ENCODE measurements at places on chromosomes 1 and 21.

DNA sequence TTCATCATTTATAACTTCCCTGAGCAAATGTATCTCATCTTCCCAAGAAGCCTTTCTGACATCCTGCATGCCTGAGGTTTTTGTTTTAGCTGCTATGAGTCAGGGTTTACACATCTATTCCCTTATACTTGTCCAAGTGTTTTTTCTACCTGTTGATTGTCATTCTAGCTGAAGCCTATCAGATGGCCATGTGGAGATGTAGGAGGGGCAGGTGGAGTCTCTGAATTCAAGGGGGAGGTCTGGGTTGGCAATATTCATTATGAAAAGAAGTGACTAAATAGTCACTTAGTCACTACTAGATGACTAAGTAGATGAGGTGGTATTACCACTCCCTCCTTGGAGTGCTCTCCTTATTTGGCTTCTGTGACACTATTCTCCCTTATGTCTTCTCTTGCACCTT is 52.4 kb downstream of the XCL1 start:
- DNase-seq = peak; percentile 11

DNA sequence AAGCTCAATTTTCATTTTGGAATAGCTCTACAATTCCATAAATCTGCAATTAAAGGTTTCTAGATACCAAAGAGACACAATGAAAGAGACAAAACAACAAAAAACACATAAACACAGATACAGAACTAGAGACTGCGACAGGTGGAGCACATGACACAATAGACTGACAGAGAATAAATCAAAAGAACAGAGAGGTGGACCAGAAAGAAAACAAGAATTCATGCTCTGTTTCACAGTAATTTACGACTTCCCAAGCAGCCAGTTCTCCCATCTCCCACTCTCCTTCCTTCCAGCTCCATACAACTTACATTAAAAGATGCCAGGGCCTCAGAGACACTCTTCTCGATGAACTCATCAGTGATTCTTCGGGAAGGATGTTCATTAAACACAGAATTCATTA is 15.1 kb upstream of the RBM8A start:
- DNase-seq = no peak

- DNase-seq = no peak
Observed at GRCh38 chr1:218813237-218813636, 360.4 kb upstream of the LYPLAL1 start.

GRCh38 chr1:94398356-94398755 is 19.8 kb upstream of the ABCD3 start:
- no peak for DNase-seq

GRCh38 chr1:220616836-220617235 is 73.3 kb upstream of the C1orf115 start:
- DNase-seq = no peak

DNA sequence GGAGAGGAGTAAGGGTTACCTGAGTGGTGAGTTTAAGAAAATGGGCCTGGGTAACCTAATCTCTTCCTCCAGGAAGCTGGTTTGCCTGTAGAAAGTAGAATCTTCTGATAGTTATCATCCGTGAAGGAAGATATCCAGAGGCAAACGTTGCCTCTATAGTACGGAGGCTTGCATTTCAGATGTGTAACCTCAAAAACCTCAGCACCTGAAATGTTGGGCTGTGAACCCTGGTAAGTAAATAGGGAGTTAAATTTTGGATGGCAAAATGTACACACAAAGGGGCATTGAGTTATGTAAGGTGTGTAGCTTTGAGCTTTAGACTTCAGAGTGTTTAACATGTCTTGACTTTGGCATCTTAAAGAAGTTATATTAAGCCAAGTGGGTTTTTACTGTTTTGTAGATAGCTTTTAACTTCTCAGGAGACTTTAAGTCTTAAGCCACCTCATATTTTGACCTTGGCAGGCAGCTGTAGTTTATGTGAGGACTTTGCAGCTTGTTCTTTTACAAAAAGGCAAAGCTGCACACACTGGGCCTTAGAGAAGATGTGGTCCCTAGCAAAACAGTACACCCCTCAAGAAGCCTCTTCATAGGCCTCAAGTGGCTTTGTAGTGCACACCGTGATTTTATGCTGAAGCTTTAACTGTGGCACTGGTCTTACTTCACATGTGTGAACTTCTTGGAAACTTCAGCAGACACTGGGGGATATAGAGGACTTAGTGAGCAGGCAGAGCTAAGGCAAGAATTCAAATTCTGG is 83.4 kb downstream of the SNRPE start:
- no peak for DNase-seq

GRCh38 chr1:203306089-203306964 is 1.0 kb downstream of the BTG2 start:
- peak; percentile 83 for DNase-seq

DNA sequence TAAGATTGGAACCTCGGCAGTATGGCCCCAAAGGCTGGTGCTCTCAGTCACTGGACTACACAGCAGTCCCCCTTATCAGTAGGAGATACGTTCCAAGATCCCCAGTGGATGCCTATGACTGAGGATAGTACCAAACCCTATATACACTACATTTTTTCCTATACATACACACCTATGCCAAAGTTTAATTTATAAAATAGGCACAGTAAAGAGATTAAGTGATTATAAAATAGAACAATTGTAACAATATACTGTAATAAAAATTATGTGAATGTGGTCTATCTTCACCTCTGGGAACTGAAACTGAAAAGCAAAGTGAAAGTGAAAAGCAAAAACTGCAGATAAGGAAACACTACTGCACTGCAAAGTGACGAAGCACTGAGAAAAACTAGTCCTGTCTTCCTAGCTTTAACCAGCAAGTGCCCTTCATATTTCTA is 96.8 kb downstream of the INTS7 start:
- no peak for DNase-seq

DNA sequence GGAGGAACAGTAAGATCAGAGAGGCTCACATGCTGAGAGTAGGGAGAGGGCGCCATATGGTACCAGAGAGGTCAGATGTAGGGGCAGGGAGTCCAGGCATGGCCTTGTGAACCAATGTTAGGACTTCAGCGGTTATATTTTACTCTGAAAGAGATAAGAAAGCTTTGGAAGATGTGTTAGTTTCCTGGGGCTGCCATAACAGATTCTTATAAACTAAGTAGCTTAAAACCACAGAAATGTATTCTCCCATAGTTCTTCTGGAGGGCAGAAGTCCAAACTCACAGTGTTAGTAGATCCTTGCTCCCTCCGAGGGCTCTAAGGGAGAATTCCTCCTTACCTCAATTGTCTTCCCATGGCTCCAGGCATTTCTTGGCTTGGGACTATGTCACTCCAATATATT is 502.5 kb upstream of the ADGRL2 start:
- DNase-seq = no peak

DNA sequence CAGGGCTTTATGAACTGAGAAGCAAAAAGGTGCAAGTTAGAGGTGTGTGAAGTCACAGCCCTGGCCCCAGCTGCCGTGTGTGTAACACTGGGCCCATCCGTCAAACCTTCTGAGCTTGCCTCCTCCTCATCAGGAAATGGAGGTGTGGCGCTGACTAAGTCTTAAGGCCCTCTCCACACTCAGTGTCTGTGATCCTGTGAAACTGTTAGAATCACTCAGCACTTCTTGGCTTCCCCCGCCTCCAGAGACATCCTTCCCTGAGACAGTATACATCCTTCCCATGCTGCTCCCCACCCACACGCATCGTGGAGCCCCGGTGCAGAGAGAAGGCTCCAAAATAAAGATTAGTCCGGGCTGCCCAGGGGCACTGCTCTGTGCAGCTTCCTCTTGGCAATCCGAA is 33.3 kb downstream of the LRP8 start:
- no peak for DNase-seq

GRCh38 chr1:79657951-79658658 is 651.6 kb upstream of the ADGRL4 start:
- no peak for DNase-seq

DNA sequence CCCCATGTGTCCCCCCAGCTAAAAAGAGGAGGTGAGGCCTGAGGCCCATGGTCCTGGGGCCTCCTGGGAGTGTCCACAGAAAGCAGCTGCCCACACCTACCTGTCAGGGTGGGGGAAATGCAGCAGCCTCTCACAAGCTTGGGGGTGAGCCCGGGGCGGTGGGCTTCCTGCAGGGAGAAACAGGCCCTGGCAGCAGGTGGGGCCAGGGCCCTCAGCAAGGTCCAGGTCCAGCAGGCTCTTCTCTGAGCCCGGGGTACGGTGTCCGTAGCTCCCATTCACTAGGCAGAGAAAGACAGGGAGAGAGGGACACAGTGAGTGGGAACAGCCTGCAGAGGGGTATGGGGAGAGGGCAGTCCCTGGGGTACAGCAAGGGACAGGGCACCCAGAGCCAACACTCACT is 139.0 kb downstream of the GLIS1 start:
- no peak for DNase-seq

DNA sequence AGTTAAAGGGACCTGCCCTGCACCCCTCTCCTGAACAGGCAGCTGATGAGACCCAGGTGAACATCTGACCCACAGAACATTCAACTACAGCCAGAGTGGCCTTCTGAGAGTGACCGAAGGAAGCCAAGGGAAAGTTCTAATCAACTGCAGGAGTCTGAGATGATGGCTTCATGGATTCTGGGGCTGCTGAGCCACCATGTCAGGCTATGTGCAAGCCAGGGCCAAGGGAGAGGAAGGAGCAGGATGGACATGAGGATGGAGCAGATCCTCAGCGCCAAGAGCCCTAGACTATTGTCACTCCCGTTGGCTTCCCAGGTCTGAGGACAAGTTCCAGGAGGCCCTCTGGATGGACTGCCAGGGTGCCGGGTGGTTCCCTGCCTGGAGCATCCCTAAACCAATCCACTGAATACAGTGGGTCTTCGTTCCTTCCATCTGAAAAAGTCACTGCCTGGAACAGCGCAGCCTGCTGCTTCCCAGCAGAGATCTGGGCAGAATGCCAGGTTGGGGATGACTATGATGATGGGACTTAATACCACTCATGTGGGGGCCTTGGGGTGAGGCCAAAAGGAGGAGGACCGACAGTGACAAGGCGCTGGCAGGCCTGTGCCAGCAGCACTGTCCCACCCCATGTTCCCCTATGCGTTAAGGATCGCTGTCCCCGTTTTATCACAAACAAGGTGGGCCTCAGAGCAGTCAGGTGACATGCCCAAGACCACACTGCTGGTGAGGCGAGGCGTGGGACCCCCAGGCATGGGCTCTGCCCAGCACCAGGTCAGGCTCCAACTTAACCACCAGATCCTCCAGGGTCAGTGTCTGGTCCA is 19.8 kb downstream of the SPOCD1 start:
- no peak for DNase-seq

GRCh38 chr1:65141394-65141793 is 6.6 kb upstream of the AK4 start:
- DNase-seq = peak; percentile 35

DNA sequence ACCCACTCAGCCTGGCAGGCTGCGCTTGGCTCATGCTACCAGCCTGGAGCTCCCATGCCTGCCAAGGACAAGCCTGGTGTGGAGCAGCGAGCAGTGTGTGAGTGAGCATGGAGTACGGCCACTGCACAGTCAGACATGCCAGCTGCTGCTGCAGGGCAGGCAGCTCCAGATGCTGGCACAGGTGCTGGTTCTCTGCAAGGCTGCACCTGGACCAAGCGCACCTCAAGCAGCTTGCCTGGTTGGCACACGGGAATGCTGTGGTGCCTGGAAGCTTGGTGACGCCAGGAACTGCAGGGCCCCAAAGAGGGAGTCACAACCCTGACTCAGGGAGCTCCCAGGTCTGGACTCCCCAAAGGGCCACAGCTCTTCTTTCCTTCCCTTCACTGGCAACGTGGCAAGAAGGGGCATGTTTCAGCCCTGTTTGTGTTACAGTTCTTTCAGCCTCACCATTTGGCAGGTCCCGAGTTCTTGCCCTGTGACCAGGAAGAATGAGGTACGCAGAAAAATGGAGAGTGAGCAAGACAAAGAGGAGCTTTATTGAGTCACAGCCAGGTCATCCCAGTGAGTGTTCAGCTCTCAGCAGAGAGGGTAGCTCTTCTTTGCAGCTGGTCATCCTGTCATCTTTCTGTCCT is 26.1 kb downstream of the ACOT7 start:
- no peak for DNase-seq

GRCh38 chr1:166999075-166999474 is 10.0 kb downstream of the MAEL start:
- DNase-seq = no peak

DNA sequence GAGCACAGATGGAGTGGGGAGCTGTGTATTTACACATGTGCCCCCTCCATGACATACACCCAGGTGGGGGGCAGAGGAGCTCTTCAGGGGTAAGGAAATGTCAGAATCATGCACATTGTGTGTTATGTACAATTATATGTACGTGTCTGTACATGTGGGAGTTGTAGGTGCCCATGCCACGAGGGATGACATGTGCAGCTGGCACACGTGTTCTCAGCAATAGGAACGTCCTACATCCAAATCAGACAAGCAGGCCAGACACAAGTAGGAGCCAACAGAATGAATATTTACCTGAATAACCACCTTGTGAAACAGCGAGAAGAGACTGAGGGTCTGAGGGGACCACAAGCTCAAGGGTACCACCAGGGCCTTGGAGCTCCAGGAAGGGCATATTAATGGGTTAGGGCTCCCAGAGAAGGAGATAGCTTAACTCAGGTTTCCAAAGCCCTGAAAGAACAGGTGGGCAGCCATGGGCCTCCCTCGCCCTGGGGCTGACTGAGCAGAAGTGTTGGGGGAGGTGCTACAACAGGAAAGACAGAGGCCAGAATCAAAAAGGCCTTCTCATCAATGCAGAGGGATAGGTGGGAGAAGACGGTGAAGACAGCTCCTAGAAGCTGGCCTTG is 3.2 kb downstream of the COL16A1 start:
- DNase-seq = no peak

DNA sequence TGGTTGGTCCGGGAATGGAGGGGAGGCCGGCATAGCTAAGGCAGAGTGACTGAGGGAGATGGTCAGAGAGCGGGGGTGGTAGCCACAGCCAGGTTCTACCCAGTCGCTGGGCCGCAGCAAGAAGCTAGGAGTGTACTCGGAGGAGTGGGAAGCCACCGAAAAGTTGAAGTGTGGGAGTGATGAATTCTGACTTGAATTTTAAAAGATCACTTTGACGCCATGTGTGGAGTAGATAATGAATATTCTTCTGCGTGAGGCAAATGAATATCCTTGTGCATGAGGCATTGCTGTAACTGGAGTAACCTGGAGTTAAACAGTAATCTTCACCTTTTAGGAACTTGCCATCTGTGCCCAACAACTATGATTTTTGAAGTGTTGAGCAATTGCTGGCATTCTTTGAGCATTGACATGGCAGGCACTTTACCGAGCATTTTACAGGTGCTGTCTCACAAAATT is 6.9 kb downstream of the CTPS1 start:
- DNase-seq = no peak

- no peak for DNase-seq
Observed at GRCh38 chr21:38821248-38821647, 15.5 kb downstream of the ETS2 start.

All from SW480 (cell line).